ENCODE measurements at places on chromosomes 5 and 9.

- no peak for DNase-seq
These were observed 41.5 kb upstream of the PPP3R2 start for GRCh38 chr9:101636247-101636646.

DNA sequence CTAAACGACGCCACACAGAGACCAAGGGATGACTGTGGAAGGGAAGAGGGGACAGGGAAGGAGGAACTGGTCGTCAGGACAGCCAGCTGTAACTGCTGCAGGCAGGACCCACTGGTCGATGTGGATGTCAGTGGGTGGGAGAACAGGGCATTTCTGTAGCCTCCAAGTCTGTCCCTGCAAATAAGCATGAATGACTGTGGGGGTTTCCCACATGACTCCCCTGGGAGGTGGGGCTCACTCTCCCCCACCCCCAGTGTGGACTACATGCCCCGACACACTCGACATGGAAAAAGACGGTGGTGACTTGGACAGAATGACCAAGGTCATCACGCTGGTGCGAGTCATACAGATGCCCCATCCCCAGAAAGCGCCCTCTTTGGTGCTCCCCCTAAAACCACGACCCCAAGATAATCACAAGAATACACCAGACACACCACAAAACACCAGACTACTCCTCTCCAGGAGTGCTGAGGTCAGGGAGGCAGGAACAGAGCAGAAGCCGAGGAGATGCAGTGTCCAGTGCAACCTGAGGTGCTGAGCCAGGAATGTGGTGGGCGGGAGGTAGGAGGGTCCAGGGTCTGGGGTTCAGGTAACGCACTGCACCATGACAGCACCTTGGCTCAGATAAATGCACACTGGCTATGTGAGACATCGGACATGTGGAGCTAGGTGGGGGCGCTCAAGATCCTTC, 64.9 kb downstream of the SECISBP2 start:
- no peak for DNase-seq

DNA sequence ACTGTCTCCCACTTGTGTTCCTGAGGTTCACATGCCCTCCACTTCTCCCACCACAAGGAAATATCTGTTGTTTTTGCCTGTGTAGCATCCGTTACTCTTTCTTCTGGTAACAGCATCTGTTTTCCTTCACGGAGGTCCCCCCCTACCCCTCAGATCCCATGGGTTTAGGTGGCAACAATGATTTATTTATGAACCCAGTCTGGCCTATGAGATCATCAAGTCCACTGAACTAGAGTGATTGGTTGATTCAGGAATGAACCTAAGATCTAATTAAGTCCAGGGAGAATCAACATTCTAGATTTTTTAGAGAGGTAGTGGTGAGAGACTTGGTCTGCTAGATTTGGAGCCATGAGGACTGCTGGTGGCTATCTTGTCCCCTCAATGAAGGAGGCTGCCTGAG, 166.8 kb downstream of the NR3C1 start:
- no peak for DNase-seq

GRCh38 chr9:22056402-22056801, 47.3 kb upstream of the CDKN2B start:
- DNase-seq = no peak

- DNase-seq = no peak
These were observed 51.5 kb downstream of the WNK2 start for GRCh38 chr9:93235300-93235960.
